ENCODE measurements at places on chromosomes 3 and 15. TPM values are rescaled to one million over a fixed set of nuclear protein-coding genes. Genes with fewer than 3 reads are reported as not detected.

- DNase-seq, result no peak
Measured at GRCh38 chr15:25944386-25944785, 81.3 kb upstream of the ATP10A start.

- DNase-seq, result no peak
Measured at GRCh38 chr15:35260941-35261340, 175.8 kb upstream of the NANOGP8 start.

GRCh38 chr3:177689869-177690268, 492.6 kb upstream of the TBL1XR1 start:
- no peak for DNase-seq

GRCh38 chr3:188319569-188319968, 165.6 kb downstream of the LPP start:
- no peak for DNase-seq

- peak; percentile 93 for DNase-seq
Measured at GRCh38 chr3:190566043-190566933, 52.4 kb downstream of the IL1RAP start.

DNA sequence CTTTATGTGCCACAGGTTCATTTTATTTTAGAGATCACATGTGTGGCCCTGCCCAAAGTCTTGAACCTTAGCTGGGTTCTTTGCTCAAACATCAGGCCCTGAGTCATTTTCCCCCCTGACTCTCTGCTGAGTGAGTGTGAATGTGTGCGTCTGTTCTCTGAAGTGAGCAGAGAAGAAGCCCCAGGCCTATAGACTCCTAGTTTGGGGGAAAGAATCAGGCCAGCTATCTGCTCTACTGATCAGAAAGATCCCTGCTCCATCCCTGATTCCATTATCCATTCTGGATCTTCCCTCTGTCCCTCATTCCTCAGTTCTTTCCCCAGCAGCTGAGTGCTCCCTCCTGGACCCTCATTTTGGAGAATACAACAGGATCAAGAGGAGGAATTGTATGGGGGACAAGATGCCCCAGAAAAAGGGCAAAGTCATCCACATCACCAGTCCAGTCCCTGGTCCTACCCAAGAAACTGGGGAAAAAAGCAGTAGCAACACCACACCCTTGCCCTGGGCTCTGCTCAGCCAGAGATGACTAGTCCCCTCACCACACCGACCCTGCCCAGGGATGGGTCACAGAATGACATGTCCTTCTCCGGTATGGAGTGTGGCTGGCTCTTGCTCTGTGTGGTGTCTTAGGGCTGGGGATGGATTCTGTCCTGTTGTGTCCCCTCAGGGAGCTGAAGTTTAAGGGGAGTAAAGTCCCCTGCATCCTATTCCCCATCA, 3.2 kb downstream of the DUOX1 start:
- DNase-seq, result no peak

DNA sequence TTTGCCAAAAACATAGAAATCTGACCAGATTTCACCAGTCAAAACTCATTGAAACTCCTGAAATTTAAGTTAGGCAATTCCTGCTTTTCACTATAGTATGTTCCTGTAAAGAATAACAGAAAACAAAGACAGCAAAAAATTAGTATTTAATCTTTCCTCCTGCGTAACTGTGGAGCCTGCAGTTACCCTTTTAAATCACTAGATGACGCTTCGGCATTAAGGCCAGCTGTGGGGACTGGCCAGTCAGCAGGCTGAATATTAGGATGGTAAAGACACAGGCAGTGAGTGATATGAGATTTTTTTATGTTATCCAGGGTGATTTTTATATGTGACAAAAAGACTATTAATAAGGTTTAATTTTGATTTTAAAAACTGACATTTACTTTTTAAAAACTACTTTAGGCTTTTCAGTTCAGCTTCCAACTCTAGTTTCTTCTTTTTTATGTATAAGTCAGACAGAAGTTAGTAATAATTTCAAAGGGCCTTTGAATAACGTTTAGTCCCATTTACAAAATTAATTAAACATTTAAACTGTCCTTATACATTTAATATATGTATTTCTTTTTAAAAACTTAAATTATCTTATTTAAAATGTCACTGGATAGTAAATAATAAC, 165.1 kb downstream of the PPM1L start:
- peak; percentile 60 for DNase-seq

- no peak for DNase-seq
Measured at GRCh38 chr3:119524931-119525662, 26.8 kb downstream of the TIMMDC1 start.

DNA sequence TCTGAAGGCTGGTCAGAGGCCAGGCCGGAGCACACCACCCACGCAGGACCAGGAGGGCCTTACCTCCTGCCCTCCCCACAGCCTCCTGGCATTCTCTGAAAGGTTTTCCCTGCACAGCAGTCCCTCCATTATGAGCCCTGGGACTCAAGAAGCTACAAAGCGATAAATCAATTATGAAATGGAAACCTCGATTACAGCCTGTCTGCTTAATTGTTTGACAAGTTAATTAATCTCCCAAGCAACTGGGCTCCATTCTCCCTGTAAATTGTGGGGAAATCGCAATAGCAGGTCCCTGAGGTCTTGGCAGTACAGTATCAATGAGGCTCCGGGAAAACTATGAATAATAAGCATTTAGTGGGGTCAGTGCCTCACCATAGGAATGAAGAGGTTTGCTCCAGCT, 683.5 kb downstream of the NTRK3 start:
- DNase-seq, result no peak

DNA sequence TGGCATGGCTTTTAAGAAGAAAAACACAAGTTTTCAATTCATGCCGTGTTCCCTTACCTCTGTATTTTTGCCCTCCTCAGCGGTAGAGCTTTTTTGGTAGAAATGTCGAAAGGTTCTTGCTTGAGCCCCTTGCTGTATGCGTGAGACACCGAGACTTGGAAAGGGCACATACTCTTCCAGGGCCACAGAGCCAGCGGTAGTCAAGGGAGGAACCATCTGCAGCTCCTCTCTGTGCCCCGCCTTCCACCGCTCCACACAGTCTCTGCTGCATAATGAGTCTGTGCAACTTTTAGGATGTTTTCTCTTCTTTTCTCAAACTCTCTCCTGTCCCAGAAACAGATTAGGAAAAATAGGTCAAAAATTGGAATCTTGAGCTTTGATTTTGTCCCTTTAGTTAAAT, 77.5 kb downstream of the LPP start:
- no peak for DNase-seq

- peak; percentile 84 for DNase-seq
Measured at GRCh38 chr3:179323197-179324110, 623 bp downstream of the ZNF639 start.

The LRCH3 gene
- 38.5 TPM for total RNA-seq

The NTRK3 gene
- total RNA-seq, result 4.9 TPM

The ANKRD63 gene
- total RNA-seq, result 0.30 TPM

The CPA3 gene
- total RNA-seq, result 0.08 TPM

The CELSR3 gene
- 1.8 TPM for total RNA-seq

Data from hepatocyte (in vitro differentiated cells).